Left ventricle myocardium inferior (tissue), 1 donor: ENCODE measurements at places on chromosomes 3 and 15. TPM values are rescaled to one million over a fixed set of nuclear protein-coding genes. Genes with fewer than 3 reads are reported as not detected.
A peak's percentile ranks its signal among the peaks of the same experiment; 100 is the strongest.

DNA sequence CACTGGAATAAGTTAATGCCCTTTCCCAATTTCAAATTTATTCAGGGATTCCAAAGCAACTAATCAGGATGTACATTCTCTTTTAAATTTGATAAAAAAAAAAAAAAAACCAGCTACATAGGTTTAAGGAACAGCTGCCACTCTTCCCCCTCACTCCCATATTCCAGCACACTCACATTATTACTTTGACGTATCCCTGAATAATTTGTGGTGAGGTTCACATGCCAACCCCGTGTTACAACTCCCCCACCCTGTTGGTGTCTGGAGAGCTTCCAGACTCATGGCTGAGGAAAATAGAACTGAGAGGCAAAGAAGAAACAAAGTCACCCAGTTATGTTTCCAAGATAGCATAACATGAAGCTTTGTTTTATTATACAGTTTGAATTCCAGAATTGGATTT is 300.5 kb upstream of the MME start:
- DNase-seq: no peak

- no peak for DNase-seq
Measured at GRCh38 chr3:55443346-55443745, 43.8 kb downstream of the WNT5A start.

DNA sequence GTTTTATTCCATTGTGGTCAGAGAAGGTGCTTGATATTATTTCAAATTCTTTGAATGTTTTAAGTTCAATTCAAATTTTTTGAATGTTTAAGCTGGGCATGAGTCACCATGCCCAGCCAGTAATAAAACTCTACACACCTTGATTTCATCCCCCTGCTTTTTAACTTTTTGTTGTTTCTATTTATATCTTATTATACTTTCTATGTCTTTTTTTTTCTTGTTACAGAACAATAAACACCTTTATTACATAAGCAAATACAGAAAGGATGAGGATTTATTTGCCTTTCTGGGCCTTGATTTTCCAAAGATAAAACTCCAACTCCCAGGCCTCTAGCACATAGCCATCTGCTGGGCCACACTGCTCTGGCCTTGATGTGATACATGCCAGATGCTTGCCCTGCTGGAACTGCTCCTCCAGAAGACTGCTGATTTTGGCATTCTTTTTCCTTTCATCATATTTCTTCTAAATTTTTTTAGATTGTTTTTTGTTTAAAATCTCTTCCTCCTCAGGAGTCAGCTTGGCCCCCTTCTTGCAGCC is 14.0 kb downstream of the DNAH12 start:
- DNase-seq: no peak

DNA sequence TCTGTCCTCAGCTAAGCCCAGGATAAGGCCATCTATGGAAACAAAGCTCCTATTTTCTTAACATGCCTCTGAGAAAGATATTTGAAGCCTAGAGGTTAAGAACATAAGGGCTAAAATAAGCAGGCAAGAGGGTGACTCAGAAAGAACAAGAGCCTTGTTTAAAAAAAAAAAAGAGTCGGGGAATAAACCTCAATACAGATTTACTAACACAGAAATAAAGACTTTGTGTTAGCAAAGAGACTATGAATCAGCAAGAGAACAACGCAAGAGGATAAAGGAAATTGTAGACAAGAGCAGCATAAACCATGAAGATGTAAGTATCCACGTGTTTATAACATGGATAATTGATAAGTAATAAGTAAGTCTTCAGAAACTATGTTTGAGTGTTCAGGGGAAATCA is 36.0 kb downstream of the RAB27A start:
- no peak for DNase-seq

GRCh38 chr3:190532731-190533203 is 18.9 kb downstream of the IL1RAP start:
- no peak for DNase-seq

DNA sequence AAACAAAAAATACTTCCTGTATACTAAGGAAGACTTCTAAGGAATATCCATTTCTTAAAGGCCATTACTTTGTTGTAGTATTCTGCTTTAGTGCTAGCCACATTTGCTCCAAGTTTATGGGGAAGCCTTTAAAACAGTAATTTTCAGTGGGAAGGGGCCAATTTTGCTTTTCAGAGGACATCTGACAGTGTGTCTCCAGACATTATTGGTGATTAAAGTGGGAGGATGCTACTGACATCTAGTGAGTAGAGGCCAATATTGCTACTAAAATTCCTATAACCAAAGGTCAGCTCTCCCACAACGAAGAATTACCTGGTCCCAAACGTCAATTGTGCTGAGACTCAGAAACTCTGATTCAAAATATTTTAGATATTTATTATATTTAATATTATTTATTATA is 24.8 kb downstream of the SLC28A2 start:
- DNase-seq: no peak

DNA sequence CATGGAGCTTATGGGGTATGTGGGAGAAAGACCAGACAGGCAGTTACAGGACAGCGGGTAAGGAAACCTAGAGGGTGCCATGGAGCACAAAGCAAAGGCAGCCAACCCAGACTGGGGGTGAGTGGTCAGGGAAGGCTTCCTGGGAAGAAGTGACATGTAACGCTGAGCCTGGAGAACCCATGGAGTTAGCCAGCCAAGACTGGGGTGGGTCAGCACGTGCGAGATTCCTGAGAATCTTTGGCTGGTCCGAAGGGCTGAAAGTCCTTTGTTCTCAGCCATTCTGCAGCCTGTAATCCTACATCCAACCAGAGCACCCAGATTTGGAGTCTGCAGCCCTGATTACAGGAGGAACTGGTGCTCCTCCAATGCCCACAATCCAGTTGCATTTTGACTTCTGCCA is 120.1 kb upstream of the WNT5A start:
- DNase-seq: no peak

DNA sequence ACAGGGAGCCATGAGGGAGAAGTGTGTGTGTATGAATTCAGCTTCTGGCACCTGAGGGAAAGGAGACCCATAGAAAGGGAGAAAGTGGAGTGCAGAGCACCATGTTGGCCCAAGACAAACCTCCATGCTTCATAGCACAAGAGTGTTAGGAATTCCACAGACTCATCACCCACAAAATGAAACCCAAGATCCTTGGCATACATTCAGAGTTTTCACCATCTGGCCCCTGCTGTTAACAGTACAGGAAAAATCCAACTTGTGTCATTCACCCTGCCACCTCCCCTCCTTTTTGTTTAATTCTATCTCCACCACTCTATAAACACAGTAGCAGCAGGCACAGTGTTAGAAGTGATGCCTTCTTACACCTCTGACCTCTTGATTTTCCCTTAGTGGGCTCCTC is 60.0 kb upstream of the MNS1 start:
- DNase-seq: no peak

DNA sequence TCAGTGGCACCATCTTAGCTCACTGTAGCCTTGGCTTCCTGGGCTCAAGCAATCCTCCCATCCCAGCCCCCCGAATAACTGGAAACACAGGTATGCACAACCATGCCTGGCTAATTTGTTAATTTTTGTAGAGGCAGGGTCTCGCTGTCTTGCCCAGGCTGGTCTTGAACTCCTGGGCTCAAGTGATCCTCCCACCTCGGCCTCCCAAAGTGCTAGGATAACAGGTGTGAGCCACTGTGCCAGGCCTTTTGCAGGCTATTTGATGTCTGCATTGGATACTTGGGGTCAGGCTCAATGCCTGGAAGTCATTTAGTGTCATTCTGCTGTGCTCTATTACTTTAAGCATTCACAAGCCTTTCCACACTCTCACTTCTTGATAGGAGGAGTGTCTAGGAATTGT is 17.6 kb downstream of the LIMD1 start:
- no peak for DNase-seq

DNA sequence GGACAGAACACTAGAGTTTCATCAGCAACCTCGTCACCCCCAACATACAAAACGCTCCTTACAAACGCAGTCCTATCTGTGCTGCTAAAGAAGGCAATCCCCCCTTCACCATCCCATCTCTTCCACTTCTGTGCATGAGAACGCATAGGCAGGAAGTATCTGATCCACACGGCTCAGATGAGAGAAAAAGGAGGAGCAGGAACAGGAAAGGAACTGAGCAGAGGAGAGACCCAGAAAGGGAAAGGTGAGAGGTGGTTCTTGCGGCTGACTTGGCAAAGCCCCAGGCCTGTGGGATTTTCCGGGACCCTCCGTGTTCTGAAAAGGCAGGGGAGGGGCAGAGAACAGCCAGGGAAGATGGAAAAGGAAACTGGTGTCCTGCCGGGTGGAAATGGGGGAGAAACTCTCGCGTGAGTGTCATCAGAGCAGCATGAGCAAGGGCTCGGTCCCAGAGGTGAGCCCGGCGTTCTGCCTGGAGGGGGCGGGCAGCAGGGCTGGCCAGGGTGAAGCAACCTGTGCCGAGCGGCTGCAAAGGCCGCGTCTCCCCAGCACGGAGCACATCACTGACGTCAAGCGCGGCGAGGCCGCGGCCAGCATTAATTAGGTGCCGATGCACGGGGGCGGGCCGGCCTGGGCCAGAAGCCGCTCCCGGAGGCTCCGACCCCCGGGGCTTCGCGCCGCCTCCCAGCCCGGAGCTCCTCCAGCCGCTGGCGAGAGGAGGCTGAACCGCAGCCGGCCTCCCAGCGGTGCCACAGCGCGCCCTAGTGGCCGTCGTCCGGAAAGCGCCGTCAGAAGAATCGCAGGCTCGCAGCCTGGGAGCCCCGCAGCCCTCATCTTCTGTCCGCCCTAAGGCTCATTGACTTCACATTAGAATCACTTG is 35.8 kb downstream of the CPN2 start:
- peak; percentile 86 for DNase-seq

DNA sequence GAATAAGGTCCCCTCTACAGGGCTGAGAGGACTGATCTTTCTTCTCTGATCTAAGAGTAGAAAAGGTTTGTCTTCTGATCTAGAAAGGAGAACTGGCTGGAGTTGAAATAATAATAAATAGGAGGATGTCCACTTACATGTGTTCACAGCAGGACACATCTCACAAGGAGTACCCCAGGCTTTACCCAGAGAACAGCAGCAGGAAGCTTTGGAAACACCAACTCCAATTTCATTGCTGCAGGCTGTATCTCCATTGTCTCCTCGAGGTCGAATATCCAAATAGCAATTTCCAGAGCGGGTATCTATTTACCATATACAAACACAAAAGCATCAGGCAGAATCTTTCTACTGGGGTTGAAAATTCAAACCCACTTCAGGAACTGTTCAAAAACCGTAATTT is 136.6 kb downstream of the DUT start:
- no peak for DNase-seq

DNA sequence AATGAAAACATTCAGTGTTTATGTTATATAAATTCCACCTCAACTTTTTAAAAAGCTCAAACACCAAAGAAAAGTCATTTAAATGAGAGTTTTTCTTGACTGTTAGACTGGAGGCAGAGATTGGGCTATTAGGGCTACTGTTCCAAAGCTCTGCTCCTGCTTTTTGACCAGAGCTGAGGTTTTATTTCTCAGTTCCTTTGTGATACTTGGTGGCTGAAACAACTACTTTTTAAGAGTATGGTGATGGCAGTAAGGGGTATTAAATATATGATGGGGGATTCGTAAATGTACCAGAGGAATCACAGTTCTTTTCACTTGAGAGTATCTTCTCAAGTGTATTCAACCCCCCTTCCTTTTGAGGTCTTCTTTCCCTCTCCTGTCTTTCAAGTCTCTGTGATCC is 186.1 kb upstream of the CGNL1 start:
- DNase-seq: no peak

GRCh38 chr3:171261487-171261886 is 198.7 kb downstream of the TNIK start:
- DNase-seq: no peak

- DNase-seq: no peak
Measured at GRCh38 chr3:63972196-63972595, 51.1 kb downstream of the PSMD6 start.

- DNase-seq: no peak
Measured at GRCh38 chr3:29771602-29772001, 490.7 kb downstream of the RBMS3 start.

DNA sequence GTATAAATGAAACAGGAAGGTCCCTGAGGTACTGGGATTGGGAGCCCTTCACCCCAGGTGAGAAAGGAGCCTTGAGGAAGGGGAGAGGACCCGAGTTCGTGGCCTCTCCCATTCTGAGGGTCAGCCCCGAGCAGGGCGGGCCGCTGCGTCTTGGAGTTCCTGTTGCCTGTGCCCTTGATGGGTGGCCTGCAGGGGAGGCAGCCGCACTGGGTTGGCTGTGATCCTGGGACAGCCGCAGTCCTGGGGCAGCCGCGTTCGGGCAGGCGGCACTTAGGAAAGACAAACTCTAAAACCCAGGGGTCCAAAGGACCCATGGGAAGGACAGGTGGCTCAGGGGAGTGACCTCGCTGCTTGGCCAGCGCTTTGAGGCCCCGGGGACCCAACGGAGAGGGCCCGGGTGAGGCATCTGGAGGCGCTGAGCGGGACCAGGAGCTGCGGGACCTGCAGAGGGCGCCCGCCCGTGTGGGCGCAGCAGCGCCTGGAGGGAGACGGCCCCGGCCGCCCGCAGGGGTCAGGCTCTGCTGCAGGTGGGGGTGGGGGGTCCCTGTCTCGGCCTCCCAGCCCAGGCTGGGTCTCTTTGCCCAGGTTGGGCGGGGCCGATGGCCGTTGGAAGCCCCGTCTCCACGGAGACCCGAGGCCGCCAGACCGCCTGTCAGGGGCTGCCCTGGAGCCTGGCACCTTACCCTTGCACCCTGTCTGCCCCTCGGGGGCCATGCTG is 65.1 kb downstream of the HMCES start:
- DNase-seq: no peak

- peak; percentile 69 for DNase-seq
Measured at GRCh38 chr15:90959894-90960293, 5.2 kb downstream of the RCCD1 start.

- no peak for DNase-seq
Measured at GRCh38 chr15:95558131-95558530, 772.4 kb upstream of the NR2F2 start.

- no peak for DNase-seq
Measured at GRCh38 chr3:56772952-56773938, 28.5 kb downstream of the ARHGEF3 start.

- no peak for DNase-seq
Measured at GRCh38 chr3:11452312-11452711, 180.1 kb downstream of the ATG7 start.

DNA sequence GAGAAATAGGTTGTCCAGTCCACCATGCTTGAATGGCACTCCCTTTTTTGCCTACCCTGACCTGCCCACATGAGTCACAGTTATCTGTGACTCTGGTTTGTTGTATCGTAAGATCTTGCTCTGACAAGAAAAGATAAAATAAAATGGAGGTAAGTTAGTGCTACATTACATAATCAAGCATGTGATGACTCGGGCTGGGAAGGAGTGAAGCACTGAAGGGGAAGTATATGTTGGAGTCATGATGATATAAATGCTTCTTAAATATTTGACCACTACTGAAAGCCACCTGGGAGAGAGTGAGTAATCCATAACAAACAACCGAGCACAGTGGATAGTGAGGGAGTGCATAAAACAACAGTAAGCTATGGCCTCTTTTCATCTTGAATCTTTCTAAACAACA is 124.4 kb downstream of the SHOX2 start:
- DNase-seq: no peak

GRCh38 chr3:78978037-78978436 is 789.8 kb downstream of the ROBO1 start:
- no peak for DNase-seq

- no peak for DNase-seq
Measured at GRCh38 chr3:185750015-185750414, 74.8 kb downstream of the IGF2BP2 start.

- peak; percentile 25 for DNase-seq
Measured at GRCh38 chr15:99076555-99077308, 28.1 kb upstream of the SYNM start.

Gene CPLX3
- 1.2 TPM for total RNA-seq

Gene ETV5
- total RNA-seq: 5.0 TPM

Gene PLOD2
- 21.1 TPM for total RNA-seq

Gene P3H2
- 0.82 TPM for total RNA-seq

Gene GOLGA8J
- total RNA-seq: 0.41 TPM

Gene WDR93
- not detected for total RNA-seq

Gene MUC20
- 4.7 TPM for total RNA-seq
